Left ventricle myocardium inferior (tissue), 1 donor: ENCODE measurements at places on chromosomes 5 and 9.

DNA sequence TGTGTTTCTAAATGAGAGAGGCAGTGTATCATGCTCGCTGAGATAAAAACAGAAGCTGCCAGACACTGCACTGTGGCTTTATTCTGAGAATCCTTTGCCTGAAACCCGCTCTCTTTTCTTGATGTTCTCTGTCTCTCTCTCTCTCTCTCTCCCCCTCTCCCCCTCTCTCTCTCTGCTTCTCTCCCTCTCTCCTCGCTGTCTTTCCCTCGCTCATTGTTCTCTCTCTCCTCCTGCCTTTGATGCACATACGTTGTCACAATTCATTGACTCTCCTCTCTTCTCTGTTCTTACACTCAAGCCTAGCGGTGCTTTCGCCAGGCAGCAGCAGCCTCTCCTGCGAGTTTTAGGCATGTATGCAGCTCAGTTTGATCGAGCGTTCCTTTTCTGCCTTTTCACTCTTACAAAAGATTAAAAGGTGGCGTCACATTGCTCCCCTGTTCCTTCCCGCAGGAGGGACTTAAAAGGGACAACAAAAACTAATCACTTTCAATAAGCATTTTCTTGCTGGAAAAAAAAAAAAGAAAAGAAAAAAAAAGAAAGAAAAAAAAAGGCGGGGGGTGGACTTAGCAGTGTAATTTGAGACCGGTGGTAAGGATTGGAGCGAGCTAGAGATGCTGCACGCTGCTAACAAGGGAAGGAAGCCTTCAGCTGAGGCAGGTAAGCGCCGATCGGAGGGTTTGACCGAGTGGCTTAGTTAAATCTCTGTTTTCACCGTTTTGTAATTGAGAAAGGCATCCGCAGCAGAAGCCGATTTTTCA is 717.9 kb upstream of the WWC1 start:
- no peak overlapping the region for H3K27ac ChIP-seq
- peaks cover 13% of the 10 kb centered on the region for H3K4me1 ChIP-seq
- no peak for DNase-seq
- H3K27me3 ChIP-seq = peaks cover 97% of the 10 kb centered on the region
- peak overlapping the region; percentile 48 for H3K4me3 ChIP-seq

GRCh38 chr9:1001838-1002237 is 25.4 kb downstream of the DMRT3 start:
- no peak for DNase-seq
- H3K36me3 ChIP-seq = no peaks in the 10 kb centered on the region
- H3K27ac ChIP-seq = no peak overlapping the region
- H3K4me1 ChIP-seq = no peaks in the 10 kb centered on the region

GRCh38 chr5:25713259-25713658 is 1068.5 kb upstream of the CDH10 start:
- H3K27ac ChIP-seq = no peak overlapping the region
- no peaks in the 10 kb centered on the region for H3K4me1 ChIP-seq
- H3K36me3 ChIP-seq = no peaks in the 10 kb centered on the region
- H3K27me3 ChIP-seq = no peaks in the 10 kb centered on the region

- no peaks in the 10 kb centered on the region for H3K27me3 ChIP-seq
- H3K4me1 ChIP-seq = no peaks in the 10 kb centered on the region
- no peaks in the 10 kb centered on the region for H3K36me3 ChIP-seq
- no peak for DNase-seq
Observed at GRCh38 chr5:33167541-33167940, 273.2 kb upstream of the TARS1 start.

DNA sequence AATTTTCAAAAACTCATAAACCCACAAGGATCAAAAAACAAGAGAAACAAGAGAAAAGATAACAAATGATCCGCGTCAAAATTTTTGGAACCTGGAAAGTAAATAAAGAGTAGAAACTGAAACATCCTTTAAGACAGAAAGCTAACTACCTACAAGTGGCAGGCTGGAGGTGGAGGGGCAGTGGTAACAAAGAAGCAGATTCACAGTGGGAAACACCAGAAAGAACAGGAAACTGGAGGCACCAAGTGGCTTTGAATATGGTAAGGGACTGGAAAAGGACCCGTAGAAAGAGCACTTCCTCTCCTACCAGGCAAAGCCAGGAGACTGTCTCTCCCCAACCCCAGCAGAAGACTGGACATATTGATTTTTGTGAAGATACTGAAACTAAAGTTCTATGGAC is 100.6 kb upstream of the TARS1 start:
- H3K27me3 ChIP-seq = no peaks in the 10 kb centered on the region
- H3K27ac ChIP-seq = no peak overlapping the region
- no peak overlapping the region for H3K4me3 ChIP-seq
- H3K36me3 ChIP-seq = no peaks in the 10 kb centered on the region

DNA sequence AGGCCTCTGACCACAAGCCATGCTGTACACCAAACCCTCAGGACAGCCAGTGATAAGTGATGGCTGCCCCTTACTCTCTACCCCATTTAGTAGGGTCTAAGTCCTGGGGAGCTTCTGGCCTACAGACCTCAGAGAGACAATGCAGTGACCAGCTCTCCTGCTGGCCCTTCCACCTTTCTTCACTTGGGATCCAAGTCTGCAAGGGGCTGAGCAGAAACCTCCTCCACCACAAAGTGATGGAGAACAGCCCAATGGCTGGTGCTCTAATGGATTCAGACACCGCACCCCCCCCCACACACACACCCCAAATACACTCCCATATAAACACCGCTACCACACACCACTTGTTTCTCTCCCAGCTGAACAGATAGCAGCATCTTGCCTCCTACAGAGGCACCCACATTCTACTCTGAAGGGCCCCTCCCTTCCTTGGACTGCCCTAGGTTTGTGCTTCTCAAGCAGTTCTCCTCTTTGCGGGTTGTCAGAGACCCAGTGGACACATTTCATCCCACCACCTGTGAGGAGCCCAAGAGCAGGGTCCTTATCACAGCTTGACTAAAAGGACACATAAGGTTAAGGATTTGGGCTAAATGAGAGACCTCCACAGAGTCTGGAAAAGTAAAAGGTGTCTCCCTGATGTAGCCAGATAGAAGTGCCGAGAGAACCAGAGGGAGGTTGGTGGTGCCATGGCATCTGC is 1.3 kb upstream of the PDLIM4 start:
- no peak overlapping the region for H3K4me3 ChIP-seq
- peaks cover 58% of the 10 kb centered on the region for H3K4me1 ChIP-seq
- no peaks in the 10 kb centered on the region for H3K36me3 ChIP-seq
- H3K27ac ChIP-seq = no peak overlapping the region

GRCh38 chr9:129170229-129170628 is 7.8 kb downstream of the IER5L start:
- H3K4me1 ChIP-seq = peaks cover 51% of the 10 kb centered on the region
- no peak overlapping the region for H3K4me3 ChIP-seq
- no peaks in the 10 kb centered on the region for H3K27me3 ChIP-seq
- H3K27ac ChIP-seq = no peak overlapping the region
- H3K36me3 ChIP-seq = no peaks in the 10 kb centered on the region

DNA sequence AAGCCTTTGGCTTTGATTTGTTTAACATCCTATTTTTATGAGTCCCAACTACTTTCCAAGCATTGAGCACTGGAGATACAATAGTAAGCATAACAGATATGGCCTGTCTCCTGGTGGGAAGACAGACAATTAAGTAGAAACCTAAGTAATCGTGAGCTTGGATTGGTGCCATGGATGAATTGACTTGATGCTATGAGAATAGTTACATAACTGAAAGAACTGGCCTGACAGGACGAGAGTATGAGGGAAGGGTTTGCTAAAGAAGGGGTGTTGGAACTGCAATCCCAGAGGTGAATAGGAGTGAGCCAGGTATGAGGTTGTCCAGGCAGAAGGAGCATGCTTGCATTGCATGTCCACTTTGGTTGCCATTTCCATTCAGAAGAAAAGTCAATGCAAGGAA is 52.4 kb downstream of the GPR21 start:
- no peaks in the 10 kb centered on the region for H3K27me3 ChIP-seq
- H3K36me3 ChIP-seq = peaks cover 46% of the 10 kb centered on the region
- no peak for DNase-seq

DNA sequence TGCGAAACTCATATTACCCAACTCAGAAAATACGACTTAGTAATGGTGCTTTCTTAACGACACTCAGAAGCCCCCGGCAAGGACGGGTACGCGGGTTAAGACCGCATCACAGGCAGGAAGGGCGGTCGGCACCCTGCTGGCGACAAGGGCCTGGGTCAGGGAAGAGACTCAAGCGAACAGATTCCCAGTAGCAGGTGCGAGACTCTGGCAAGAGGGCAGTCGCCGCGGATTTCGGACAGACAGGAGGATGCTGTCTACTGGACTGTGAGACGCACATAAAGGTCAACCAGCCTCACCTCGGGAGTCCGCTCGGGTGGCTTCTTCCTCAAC is 398 bp downstream of the RAPGEF6 start:
- peak overlapping the region; percentile 99 for H3K27ac ChIP-seq
- peak overlapping the region; percentile 94 for H3K4me3 ChIP-seq
- no peaks in the 10 kb centered on the region for H3K27me3 ChIP-seq
- no peaks in the 10 kb centered on the region for H3K36me3 ChIP-seq

GRCh38 chr9:97374811-97375210 is 37.1 kb upstream of the TDRD7 start:
- no peaks in the 10 kb centered on the region for H3K4me1 ChIP-seq
- DNase-seq = no peak
- no peak overlapping the region for H3K27ac ChIP-seq
- peaks cover 38% of the 10 kb centered on the region for H3K36me3 ChIP-seq
- no peak overlapping the region for H3K4me3 ChIP-seq

DNA sequence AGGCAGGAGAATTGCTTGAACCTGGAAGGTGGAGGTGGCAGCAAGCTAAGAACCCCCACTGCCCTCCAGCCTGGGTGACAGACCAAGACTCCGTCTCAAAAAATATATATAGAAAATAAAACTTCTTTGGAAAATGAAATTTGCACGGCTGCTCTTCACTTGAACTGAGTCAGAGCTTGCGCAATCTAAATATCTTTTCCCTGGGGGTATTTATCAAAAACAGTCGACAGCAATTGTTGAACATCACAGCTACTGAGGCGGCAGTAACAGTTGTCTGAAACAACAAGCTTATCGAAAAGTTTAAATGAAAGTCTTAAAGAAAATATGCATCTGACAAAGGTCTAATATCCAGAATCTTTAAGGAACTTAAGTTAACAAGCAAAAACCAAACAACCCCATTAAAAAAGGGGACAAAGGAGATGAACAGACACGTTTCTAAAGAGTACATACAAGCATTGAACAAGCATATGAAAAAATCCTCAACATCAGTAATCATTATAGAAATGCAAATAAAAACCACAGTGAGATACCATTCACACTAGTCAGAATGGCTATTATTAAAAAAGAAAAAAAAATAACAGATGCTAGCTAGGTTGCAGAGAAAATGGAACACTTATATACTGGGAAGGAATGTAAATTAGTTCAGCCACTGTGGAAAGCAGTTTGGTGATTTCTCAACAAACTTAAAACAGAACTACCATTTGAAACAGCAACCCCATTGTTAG is 153.6 kb upstream of the CDH9 start:
- H3K36me3 ChIP-seq = no peaks in the 10 kb centered on the region
- no peak overlapping the region for H3K27ac ChIP-seq
- no peaks in the 10 kb centered on the region for H3K27me3 ChIP-seq
- no peaks in the 10 kb centered on the region for H3K4me1 ChIP-seq
- no peak overlapping the region for H3K4me3 ChIP-seq

- H3K27me3 ChIP-seq = no peaks in the 10 kb centered on the region
- no peak overlapping the region for H3K4me3 ChIP-seq
- peaks cover 8% of the 10 kb centered on the region for H3K4me1 ChIP-seq
- H3K27ac ChIP-seq = no peak overlapping the region
Observed at GRCh38 chr9:7081065-7081600, 323.4 kb downstream of the KDM4C start.

GRCh38 chr5:35675392-35675791 is 57.7 kb downstream of the SPEF2 start:
- H3K36me3 ChIP-seq = no peaks in the 10 kb centered on the region
- peaks cover 9% of the 10 kb centered on the region for H3K4me1 ChIP-seq
- H3K27ac ChIP-seq = no peak overlapping the region
- no peak overlapping the region for H3K4me3 ChIP-seq
